Stimulated activated CD4-positive, alpha-beta T cell treated with anti-CD3 and anti-CD28 coated beads, TNF-alpha, amount 100 ng/mL, for 4 hours (primary cell): ENCODE measurements at places on chromosomes 2 and 18.
A peak's percentile ranks its signal among the peaks of the same experiment; 100 is the strongest.

GRCh38 chr18:65610939-65611338 is 139.9 kb upstream of the CDH7 start:
- DNase-seq, result no peak

DNA sequence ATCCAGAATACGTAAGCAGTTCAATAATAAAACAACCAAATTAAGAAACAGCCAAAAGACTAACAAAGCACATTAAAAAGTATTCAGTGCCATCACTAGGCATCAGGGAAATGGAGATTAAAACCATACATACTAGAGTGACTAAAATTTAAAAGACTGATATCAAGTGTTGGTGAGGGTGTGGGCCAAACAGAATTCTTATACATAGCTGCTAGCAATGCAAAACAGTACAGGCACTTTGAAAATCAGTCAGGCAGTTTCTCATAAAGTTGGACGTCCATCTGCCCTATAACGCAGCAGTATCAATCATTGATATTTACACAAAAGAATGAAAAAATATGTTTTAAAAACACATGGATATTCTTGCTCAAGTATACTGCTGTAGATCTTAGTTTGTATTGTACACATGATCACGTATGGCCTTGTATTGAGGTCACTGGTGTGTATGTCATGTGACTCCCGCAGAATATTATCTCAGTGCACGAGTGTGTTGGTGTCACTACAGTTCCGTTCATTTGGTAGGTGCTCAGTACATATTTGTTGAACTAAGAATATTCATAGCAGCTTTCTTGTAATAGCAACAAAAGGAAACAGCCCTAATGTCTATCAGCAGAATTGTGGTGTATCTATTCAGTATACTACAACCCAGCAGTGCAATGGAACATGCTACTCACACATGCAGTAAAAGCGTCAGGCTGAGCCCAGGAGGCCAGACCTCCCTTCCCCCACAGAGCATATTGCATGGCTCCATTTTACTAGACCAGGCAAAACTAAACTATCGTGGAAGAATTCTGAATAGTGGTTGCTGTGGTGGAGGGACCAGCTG is 28.6 kb downstream of the ZNF407 start:
- DNase-seq, result no peak

DNA sequence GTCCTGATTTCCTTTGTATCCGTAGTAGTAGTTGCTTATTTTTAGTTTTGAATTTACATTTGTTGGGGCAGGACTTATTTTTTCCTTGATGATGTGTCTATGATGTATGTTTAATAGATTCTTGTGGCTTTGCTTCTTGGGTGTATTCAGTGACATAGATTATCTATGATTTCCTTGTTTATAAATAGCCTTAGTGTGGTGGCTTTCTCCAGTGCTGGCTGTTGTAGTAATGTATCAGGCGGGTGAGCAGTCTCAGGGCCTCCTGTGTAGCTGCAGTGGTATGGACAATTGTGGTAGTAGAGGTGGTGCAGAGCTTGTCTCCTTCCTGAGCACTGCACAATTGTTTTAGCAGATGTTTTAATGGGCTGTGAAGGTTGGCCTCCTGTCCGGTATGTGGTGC is 60.5 kb downstream of the SMCHD1 start:
- DNase-seq, result no peak

GRCh38 chr2:108988796-108989713 is at the start of gene EDAR:
TSS of gene EDAR (minus strand) at chr2:108989220. CDS start at chr2:108931014, 58,206 bp downstream.
- peak; percentile 26 for DNase-seq
